Calu3 (cell line): ENCODE measurements at places on chromosomes 7 and 10. TPM values are rescaled to one million over a fixed set of nuclear protein-coding genes. Genes with fewer than 3 reads are reported as not detected.

- H3K4me3 ChIP-seq: no peak overlapping the region
- peaks cover 9% of the 10 kb centered on the region for H3K4me1 ChIP-seq
- peak; percentile 20 for DNase-seq
Measured at GRCh38 chr10:99370993-99371392, 41.8 kb downstream of the CNNM1 start.

SUN3 gene
- total RNA-seq: 1.1 and 1.8 TPM in 2 replicates

GRCh38 chr10:99742701-99743100 lies 10.7 kb downstream of the CUTC start:
- H3K4me3 ChIP-seq: no peak overlapping the region

CRPPA gene
- 7.5 and 9.9 TPM in 2 replicates for total RNA-seq

SPDYE2B gene
- total RNA-seq: not detected in 2 replicates

GRCh38 chr7:92627956-92628355 lies 37.8 kb upstream of the FAM133B start:
- H3K27ac ChIP-seq: peak overlapping the region; percentile 82
- no peaks in the 10 kb centered on the region for H3K27me3 ChIP-seq
- peaks cover 50% of the 10 kb centered on the region for H3K4me1 ChIP-seq
- H3K4me3 ChIP-seq: no peak overlapping the region
- DNase-seq: no peak
- peaks cover 37% of the 10 kb centered on the region for H3K36me3 ChIP-seq

GRCh38 chr10:93398528-93398927 lies 83.6 kb downstream of the MYOF start:
- H3K4me1 ChIP-seq: peaks cover 10% of the 10 kb centered on the region
- no peaks in the 10 kb centered on the region for H3K27me3 ChIP-seq
- H3K4me3 ChIP-seq: peak overlapping the region; percentile 20
- peak overlapping the region; percentile 86 for H3K27ac ChIP-seq
- DNase-seq: no peak

NPSR1 gene
- not detected in 2 replicates for total RNA-seq

MORN4 gene
- total RNA-seq: 5.5 and 6.2 TPM in 2 replicates

GRCh38 chr10:101939008-101939648 lies 95.5 kb upstream of the KCNIP2 start:
- no peaks in the 10 kb centered on the region for H3K27me3 ChIP-seq
- peak overlapping the region; percentile 82 for H3K27ac ChIP-seq
- no peaks in the 10 kb centered on the region for H3K36me3 ChIP-seq
- H3K4me1 ChIP-seq: peaks cover 36% of the 10 kb centered on the region

DAGLB gene
- 36.8 and 38.1 TPM in 2 replicates for total RNA-seq

DNA sequence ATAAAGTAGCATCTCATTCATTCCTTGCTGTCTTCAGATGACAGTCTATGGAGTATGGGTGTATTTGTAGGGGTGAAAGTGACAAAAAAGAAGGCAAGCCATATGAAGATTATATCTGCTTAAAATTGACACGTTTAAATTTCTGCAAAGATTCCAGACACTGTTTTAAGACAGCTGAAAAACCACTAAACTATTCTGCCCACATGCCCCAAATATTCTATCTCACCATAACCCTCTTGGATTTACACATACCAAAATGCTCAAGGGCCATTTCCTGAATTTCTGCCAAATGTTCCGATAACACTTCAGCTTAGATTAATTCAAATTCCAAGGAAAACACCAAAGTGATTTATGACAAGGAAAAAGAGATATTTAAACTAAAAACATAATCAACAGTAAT lies 99.9 kb upstream of the IL6 start:
- no peak for DNase-seq
- no peak overlapping the region for H3K27ac ChIP-seq
- no peaks in the 10 kb centered on the region for H3K27me3 ChIP-seq
- H3K4me3 ChIP-seq: no peak overlapping the region
- H3K36me3 ChIP-seq: no peaks in the 10 kb centered on the region

DNA sequence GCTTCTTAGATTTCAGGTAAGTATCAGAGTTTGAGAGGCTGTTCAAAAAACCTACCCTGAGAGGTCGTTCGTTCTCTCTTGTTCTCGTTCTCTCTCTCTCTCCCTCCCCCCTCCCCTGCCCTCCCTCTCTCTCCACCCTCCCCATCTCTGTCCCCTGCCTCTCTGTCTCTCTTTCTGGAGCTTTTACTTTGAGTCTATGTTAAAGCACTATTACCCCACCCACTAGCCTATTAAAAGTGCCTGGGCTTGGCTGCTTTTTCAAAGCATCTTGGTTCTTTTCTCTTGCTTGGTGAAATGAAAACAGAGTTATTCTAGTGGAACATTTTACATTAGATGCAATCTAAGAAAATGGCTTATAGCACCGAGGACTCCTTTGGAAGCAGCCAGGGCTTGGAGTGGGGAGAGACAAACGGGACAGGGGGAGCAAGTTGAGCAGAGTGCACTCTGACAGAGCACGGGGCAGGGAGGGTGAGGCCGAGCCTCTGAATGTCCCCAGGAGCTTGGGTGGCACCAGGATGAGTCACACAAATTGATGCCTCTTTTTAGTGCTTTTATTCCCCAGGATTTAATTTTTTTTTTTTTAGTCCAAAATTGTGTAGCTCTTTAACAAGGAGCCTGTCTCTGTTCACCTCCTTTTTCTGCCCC lies 134.3 kb downstream of the CFAP58 start:
- no peak for DNase-seq
- H3K4me3 ChIP-seq: no peak overlapping the region
- H3K27me3 ChIP-seq: peaks cover 51% of the 10 kb centered on the region
- no peak overlapping the region for H3K27ac ChIP-seq

GPR146 gene
- 0.66 and 1.8 TPM in 2 replicates for total RNA-seq

GRCh38 chr10:5840314-5841307 lies 27.4 kb upstream of the GDI2 start:
- H3K4me1 ChIP-seq: no peaks in the 10 kb centered on the region
- H3K27me3 ChIP-seq: no peaks in the 10 kb centered on the region
- no peak for DNase-seq
- H3K27ac ChIP-seq: no peak overlapping the region

DNA sequence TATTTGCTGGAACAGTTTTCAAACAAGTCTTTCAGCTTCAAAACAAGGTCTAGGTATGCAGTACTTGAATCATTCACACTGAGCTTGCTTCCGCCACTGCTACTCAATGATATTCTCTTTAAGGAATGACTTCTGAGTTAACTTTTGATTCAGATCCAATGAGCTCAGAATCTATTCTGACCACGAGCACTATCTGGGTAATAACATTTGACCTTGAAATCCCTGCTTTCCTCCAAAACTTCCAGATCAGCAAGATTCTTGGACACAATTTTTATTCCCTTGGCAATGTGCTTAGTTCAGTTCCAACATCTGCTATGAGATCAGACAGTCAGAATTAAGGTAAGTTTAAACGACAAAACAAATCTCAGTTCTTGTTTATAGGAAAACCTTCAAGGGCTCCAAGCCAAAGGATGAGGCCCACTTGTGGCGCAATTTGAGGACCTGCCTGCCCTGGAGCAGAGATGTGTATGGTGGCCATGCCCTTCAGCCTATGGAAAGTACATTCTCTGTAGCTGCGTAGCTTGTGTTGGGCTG lies 87.2 kb downstream of the RNF216 start:
- peaks cover 16% of the 10 kb centered on the region for H3K4me1 ChIP-seq
- no peak overlapping the region for H3K27ac ChIP-seq
- H3K27me3 ChIP-seq: no peaks in the 10 kb centered on the region
